ENCODE measurements at places on chromosomes 3 and 15.

DNA sequence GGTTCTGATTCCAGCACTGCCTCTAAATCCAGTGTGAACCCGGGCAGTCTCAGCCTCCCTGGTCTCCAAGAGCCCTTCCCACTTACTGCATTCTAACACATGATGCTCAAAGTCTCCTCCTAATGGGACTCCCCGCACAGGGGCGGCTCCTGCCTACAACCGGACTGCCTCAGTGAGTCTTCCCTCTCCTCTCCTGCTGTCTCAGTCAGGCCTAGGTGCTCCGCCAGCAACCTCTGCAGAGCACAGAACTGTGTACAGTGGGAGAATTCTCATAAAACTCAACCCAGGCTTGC lies 28.9 kb downstream of the TBC1D2B start:
- no peak for DNase-seq

- DNase-seq: no peak
Observed at GRCh38 chr15:41993472-41994170, 21.3 kb upstream of the EHD4 start.

DNA sequence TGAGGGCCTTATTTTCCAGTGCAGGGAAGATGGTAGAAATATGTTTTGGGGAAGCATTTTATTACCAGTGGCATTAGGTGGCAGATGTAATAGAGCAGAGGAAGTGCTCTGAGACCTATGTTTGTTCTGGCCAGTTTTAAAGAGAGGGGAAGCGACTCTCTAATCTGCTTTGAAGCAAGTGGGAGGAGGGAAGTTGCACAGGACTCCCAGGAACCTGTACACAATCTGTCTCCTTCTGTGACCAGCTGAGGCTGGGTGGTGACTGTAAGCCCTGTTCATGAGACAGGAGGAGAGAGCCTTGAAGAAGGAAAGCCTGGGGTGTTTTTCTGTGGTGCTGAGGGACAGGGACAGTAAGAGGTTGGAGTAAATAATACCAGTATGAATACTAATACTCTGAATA lies 60.5 kb downstream of the LPP start:
- peak; percentile 56 for DNase-seq

GRCh38 chr15:75204340-75205063 lies 2.8 kb downstream of the C15orf39 start:
- DNase-seq: peak; percentile 94

- peak; percentile 20 for DNase-seq
Observed at GRCh38 chr3:13115991-13116390, 42.8 kb upstream of the IQSEC1 start.

- DNase-seq: no peak
Observed at GRCh38 chr3:178525251-178525650, 11.0 kb upstream of the KCNMB2 start.

All from lower lobe of right lung (tissue), 2 donors.